Left lung (tissue), 14 donors: ENCODE measurements at places on chromosomes 1 and 21. TPM values are rescaled to one million over a fixed set of nuclear protein-coding genes. Genes with fewer than 3 reads are reported as not detected.

DNA sequence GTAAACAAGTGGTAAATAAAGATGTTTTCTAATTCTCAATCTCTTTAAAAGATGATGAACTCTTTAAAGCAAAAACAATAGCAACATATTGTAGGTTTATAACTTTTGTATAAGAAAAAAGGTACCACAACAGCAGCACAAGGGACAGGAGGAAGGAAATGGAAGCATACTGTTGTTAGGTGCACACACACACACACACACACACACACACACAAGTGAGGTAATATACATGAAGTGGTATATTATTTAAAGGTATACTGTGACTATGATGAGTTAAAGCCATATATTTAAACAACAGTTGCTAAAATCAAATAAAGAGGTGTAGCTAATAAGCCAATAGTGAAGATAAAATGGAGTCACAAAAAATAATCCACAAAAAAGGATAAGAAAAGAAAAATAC lies 20.0 kb downstream of the PPP1R15B start:
- no peaks in the 10 kb centered on the region for H3K27me3 ChIP-seq

DNA sequence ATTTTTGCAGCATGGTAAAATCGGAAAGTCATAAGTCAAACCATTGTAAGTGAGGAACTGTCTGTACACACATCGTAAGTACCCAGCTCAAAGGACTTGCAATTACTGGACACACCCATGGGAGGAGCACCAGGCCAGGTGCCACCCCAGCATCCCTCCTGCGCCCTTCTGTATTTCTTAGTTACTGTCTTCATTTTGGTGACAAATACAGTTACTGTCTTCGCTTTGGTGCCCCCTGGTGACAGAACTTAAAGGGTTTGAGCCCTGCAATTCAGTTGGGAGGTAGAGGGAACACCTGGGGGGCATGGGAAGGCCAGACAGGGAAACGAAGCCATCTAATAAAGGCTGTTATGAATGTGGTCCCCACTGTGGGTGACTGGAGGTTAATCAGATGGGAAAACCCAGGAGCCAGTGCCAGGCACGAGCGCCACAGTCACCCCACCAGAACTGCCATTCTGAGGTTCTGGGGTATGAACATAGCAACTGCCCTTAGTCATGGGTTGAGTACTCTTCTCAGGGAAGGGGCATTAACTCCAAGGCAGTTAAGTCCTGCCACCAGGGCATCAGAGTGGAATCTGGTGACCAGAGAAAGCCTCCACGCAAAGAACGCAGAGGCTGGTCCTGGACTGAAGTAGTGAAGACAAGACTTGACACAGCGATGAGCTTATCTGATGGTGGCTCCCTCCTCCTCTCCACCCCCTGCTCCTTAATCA lies 612.9 kb downstream of the PTPRU start:
- no peak overlapping the region for H3K27ac ChIP-seq
- no peaks in the 10 kb centered on the region for H3K4me1 ChIP-seq
- H3K27me3 ChIP-seq, result no peaks in the 10 kb centered on the region
- H3K36me3 ChIP-seq, result no peaks in the 10 kb centered on the region

Gene OR2L13
- total RNA-seq, result not detected

GRCh38 chr21:37032293-37032692 lies 25.8 kb downstream of the RIPPLY3 start:
- H3K4me1 ChIP-seq, result no peaks in the 10 kb centered on the region
- no peak for DNase-seq
- no peaks in the 10 kb centered on the region for H3K36me3 ChIP-seq
- no peak overlapping the region for H3K4me3 ChIP-seq
- H3K27me3 ChIP-seq, result no peaks in the 10 kb centered on the region

- no peak overlapping the region for H3K4me3 ChIP-seq
- H3K4me1 ChIP-seq, result no peaks in the 10 kb centered on the region
- DNase-seq, result no peak
- peaks cover 5% of the 10 kb centered on the region for H3K27me3 ChIP-seq
Observed at GRCh38 chr1:203078478-203078877, 7.3 kb downstream of the MYOG start.

GRCh38 chr1:62012836-62013235 lies 181.8 kb upstream of the L1TD1 start:
- H3K27ac ChIP-seq, result no peak overlapping the region
- DNase-seq, result peak; percentile 14
- H3K4me1 ChIP-seq, result no peaks in the 10 kb centered on the region
- H3K27me3 ChIP-seq, result no peaks in the 10 kb centered on the region
- no peak overlapping the region for H3K4me3 ChIP-seq

GRCh38 chr1:150574260-150575071 lies 4.9 kb downstream of the MCL1 start:
- H3K27me3 ChIP-seq, result no peaks in the 10 kb centered on the region
- peaks cover 6% of the 10 kb centered on the region for H3K36me3 ChIP-seq
- peaks cover 37% of the 10 kb centered on the region for H3K4me1 ChIP-seq
- peak overlapping the region; percentile 99 for H3K27ac ChIP-seq

Gene KDM5B
- 67.4 TPM for total RNA-seq

DNA sequence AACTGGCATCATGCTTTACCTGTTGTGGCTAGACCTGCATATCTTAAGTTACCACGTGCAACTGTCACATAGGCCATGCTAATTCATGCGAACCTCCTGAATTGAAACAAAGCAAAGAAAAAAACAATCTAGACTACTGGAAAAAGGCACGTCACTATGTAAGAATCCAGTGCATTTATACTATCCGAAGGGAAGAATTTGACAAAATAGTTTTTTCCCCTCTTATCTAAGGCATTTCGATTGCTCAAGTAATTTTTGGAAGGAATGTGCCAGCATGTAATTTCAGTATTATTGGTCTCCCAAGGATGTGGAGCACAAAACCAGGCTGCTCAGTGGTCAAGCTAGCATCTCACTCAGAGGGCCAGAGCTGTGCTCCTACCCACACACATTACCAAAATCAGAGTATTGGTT lies 31.5 kb upstream of the C1orf198 start:
- no peaks in the 10 kb centered on the region for H3K27me3 ChIP-seq
- no peak overlapping the region for H3K4me3 ChIP-seq
- no peaks in the 10 kb centered on the region for H3K4me1 ChIP-seq
- H3K27ac ChIP-seq, result peak overlapping the region; percentile 63
- no peak for DNase-seq

GRCh38 chr1:21234779-21235178 lies 55.5 kb downstream of the ECE1 start:
- no peaks in the 10 kb centered on the region for H3K36me3 ChIP-seq
- no peak for DNase-seq
- H3K4me1 ChIP-seq, result no peaks in the 10 kb centered on the region
- H3K27ac ChIP-seq, result no peak overlapping the region

GRCh38 chr21:42784276-42784675 lies 95.1 kb downstream of the WDR4 start:
- H3K27me3 ChIP-seq, result peaks cover 7% of the 10 kb centered on the region
- H3K27ac ChIP-seq, result peak overlapping the region; percentile 39
- no peaks in the 10 kb centered on the region for H3K36me3 ChIP-seq
- peak; percentile 41 for DNase-seq

GRCh38 chr1:177035586-177035985 lies 128.9 kb downstream of the ASTN1 start:
- H3K27ac ChIP-seq, result no peak overlapping the region
- no peak overlapping the region for H3K4me3 ChIP-seq
- H3K4me1 ChIP-seq, result no peaks in the 10 kb centered on the region
